Activated T-helper 1 cell treated with anti-CD3 and anti-CD28 coated beads, Interleukin-2, amount 50 U/mL, for 16 hours (primary cell): ENCODE measurements at places on chromosomes 5 and 9.

DNA sequence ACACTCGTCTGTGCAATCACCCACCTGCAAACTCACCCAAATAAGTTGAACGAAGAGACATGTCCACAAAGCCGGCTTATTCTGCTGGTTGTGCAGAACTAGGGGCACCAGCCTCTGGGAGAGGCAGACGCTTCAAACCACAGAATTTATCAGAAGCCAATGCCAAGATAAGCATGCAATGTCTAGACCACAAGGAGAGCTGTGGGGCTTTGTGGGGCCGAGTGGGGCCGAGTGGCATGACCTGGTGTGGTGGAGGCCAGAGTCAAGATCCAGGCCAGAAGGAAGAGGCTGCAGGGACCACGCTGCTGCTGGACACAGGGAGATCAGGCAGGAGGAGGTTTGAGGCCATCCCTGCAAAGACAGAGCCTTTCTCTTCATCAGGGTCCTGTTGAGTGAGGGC is 259.0 kb downstream of the IRX2 start:
- no peak for DNase-seq

- DNase-seq: no peak
Observed at GRCh38 chr9:125428060-125428901, 166.7 kb downstream of the GAPVD1 start.

- no peak for DNase-seq
Observed at GRCh38 chr5:8831251-8831650, 714.6 kb downstream of the SEMA5A start.

DNA sequence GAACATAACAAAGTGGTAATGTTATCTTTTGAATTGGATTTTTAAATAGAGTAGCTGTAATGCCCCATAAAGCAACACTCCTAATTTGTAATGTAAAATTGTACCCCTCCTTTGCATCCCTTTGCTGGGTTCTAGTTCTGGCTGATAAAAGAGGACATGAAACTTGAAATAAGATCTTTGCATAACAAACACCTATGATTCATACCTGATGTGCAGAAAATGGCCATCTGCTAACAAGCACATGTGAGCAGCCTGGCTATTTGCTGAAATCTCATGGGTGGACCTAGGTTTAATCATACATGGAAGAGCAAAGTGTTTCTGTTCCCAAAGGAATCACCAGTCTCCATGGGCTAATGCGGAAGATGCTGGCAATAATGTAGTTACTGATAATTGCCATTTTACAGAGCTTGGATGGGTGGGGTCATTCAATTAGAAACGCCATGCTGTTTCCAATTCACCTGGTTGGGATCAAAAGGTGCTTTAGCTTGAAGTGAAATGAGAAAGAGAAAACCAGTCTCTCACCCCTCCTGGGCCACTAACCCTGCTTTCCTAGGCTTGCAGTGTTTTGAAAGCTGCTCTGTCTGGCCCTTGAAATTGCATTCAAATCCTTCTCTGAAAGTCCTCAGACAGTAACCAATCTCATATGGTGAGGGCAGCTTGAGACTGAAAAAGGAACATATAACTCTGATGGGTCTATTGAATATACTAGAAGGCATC is 585.1 kb downstream of the TLE4 start:
- DNase-seq: no peak

- no peak for DNase-seq
Observed at GRCh38 chr9:117739624-117740347, 35.6 kb downstream of the TLR4 start.

DNA sequence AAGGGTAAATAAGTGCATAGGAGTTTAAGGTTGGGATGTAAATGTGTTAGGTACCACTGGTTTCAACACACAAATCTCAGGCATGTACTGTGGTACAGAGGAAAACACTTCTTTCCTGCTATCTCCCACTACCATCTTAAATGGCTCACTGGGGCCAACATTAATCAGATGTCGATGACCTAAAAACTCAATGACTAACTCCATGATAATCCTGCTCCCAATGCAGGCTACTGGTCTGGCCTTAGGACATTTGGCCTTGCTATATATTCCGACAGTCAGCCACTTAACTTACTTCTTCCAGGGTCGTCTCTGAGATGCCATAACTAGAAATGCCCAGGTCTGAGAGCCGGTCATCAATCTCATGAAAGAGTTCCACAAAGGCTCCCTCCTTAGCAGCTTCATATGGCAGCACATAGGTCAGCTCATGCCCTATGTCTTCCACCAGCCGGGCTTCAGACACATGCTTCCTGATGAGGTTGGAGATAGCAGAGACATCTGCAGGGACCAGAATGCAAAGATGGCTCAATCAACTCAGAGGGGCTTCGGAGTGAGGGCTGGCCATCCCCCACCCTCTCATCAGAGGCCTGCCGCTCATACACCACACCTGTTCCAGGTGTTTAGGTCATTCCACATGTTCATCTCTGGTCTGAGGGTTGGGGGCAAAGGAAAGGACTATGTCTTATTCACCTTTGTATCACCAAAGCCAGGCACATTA is 52.1 kb downstream of the NIPSNAP3B start:
- no peak for DNase-seq

DNA sequence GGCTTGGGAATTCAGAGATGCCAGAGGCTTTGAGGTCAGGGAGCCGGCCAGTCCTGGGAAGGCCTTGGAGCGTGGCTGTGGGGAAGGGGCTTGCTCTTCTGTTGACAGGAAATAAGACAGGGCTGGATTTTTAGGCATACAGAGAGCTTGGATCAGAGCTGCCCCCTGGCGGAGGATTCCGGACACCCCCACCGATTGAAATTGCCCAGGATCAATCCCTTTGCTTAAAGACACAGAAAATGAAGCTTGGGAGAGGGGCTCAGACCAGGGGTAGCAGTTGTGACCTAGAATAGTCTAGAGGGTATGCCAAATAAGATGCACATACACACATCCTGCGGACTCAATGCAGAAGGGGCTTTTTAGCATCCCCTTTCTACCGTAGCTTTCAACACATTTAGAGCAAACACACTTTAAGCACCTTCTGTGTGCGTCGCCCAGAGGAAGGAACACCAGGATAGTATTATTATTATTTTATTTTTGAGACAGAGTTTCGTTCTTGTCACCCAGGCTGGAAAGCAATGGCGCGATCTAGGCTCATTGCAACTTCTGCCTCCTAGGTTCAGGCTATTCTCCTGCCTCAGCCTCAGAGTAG is 1.7 kb upstream of the NTMT1 start:
- peak; percentile 56 for DNase-seq

- no peak for DNase-seq
Observed at GRCh38 chr9:136255166-136255538, 9.5 kb upstream of the QSOX2 start.

DNA sequence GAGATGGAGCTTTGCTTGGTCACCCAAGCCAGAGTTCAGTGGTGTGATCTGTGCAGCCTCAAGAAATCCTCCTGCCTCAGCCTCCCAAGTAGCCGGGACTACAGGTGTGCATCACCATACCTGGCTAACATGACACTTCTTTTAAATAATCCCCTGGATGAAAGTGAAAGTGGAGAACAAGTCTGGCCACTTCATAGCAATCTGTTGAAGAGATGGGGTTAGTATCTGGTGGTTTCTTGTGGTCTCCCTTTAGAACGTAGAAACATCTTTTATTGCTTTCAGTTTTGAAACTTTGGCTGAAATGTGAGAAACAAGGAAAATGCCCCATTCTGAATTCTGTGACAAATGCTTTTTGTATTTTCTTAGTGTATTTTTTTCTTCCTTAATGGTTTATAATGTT is 452.5 kb upstream of the RIOK2 start:
- DNase-seq: no peak

DNA sequence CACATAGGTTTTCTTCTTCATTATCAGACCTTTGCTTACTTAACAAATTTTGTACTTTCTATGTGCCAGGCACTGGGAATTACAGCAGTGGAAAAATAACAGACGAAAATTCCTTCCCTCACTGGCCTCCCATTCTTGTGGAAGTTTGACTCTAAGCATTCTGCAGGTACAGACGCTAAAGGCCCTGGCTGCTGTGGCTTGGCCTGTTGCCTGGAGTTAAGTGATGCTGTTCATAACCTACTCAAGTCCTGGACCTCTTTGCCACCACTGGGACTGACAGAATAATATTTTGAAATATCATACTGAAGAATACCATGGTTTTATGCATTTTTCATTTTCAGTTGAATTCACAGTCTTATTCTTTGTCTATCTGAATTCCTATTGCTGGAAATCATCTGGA is 97.3 kb upstream of the SPATA31C2 start:
- no peak for DNase-seq

DNA sequence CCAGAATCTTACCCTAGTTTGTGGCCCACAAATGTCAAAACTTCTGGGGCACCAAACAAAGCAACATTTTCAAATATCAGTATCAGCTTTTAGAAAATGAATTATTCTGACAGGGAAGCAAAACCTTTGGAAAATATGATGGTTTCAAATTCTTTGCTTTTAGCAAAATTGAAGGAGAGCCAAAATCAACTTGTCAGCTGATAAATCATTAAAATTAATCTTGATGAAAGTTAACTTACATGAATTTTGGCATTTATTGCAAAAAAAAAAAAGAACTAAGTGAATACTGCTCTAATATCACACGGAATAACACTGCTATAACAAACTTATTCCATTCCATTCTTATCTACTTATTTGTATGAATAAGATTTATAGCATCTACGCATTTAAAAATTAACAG is 158.1 kb upstream of the TARS1 start:
- no peak for DNase-seq

GRCh38 chr9:33350310-33350709 is 52.1 kb downstream of the AQP7 start:
- no peak for DNase-seq

GRCh38 chr5:143896516-143896915 is 84.6 kb downstream of the HMHB1 start:
- no peak for DNase-seq

GRCh38 chr5:53313145-53313544 is 167.3 kb upstream of the FST start:
- DNase-seq: no peak

DNA sequence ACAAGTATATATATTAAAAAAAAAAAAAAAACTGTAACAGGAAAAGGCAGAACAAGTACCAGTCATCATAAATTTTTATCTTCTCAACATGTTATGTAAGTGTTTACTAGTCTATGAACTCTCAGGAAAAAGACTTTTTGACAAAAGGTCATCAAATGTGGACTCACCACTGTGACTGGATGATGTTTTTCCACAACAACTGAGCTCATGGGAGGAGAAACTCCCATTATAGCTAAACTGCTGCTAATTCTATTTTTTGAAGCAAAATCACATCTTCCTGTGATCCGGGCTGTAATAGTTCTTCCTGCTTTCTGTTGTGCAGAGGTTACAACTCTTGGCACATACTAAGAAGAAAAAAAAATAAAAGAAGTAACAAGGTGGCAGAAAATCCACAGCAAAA is 39.6 kb downstream of the POC5 start:
- DNase-seq: no peak

- DNase-seq: no peak
Observed at GRCh38 chr5:150213530-150213929, 23.7 kb downstream of the SLC6A7 start.

GRCh38 chr5:14028938-14029584 is 84.6 kb upstream of the DNAH5 start:
- DNase-seq: no peak

DNA sequence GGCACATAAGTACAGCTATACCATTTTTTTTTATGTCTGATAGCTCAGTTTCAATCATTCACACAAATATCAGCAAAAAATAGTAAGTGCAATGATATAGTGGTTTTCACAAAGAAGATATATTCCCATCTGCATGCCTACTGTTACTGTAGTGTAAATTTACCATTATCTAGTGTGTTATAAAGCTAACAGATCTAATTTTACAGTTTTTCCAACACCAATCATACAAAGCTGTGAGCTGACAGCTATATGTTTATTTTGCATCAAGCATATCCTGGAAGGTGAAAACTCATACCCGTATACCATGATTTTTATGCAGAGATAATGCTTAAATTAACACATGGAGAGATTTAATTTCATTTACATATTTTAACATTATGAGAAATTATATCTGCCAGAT is 89.9 kb upstream of the HAPLN1 start:
- no peak for DNase-seq

GRCh38 chr9:100473276-100474081 is 530 bp downstream of the TMEFF1 start:
- DNase-seq: no peak

DNA sequence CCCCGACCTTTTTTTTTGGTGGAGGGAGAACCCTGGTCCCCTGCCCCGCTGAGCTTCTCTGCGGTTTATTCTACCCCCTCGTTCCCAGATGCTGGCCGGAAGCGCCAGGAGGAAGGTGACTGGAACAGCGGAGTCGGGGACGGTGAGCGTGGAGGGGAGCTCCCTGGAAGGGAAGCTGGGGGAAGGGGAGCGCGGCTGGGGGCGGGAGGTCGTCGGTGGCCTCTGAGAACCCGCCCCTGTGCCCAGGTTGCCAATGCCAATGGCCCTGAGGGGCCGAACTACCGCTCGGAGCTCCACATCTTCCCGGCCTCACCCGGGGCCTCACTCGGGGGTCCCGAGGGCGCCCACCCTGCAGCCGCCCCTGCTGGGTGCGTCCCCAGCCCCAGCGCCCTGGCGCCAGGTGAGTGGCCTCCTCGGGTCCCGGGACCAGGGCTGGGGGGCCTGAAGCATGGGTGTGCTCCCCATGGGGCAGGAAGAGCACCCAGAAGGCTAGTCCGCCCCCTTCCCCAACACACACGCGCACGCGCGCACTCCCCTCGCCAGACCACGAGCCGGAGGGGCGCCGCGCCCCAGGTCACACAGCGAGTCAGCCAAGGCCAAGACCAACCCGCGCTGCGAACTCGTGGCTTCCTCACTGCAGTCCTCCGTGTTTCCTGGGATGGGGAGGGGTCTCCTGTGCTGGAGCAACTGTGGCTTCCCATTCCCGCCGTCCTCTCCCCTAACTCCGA is 10.6 kb downstream of the MYOZ3 start:
- no peak for DNase-seq

GRCh38 chr9:80964374-80964773 is 725.0 kb downstream of the TLE1 start:
- DNase-seq: no peak

GRCh38 chr9:75896193-75896592 is 5.7 kb downstream of the PCSK5 start:
- no peak for DNase-seq

- no peak for DNase-seq
Observed at GRCh38 chr9:107594908-107595530, 105.5 kb upstream of the KLF4 start.

DNA sequence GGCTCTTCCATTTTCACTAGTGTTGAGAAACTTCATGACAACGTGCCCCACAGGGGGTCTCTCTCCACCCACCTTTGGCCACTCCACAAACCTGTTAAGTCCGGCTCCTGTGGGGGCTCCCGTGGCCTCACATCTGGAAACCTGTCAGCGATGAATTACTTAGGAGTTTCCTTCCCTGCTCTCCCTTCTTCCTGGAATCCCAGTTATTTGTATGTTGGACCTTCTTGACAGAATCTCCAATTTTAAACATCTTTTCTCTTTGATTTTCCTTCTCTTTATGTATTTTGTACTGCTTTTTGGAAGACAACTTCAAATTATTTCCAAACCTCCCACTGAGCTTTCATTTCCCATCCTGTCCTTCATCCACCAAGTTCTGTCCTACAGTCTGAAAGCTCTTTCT is 55.1 kb upstream of the NRARP start:
- DNase-seq: no peak
